ENCODE measurements at places on chromosomes 16 and 17.
A peak's percentile ranks its signal among the peaks of the same experiment; 100 is the strongest.

DNA sequence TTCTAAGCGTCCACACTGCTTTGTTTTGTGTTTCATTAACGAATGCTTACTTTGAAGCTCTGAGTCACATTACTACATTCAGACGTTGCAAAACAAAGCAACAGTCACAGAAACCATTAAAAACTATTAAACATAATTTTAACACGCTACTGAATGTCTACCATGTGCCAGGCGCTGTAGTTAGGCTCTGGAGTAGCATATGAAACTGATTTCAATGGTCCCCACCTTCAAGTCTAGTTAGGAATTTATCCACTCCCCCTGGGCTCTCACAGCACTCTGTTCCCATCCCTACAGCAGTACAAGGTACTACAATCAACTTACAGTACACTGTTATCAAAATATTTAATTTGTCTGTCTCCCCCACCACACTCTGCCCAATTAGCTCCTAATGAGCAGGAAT, 631 bp downstream of the UTP6 start:
- DNase-seq, result no peak

GRCh38 chr17:42266918-42267766, 9.0 kb downstream of the STAT5B start:
- DNase-seq, result no peak

DNA sequence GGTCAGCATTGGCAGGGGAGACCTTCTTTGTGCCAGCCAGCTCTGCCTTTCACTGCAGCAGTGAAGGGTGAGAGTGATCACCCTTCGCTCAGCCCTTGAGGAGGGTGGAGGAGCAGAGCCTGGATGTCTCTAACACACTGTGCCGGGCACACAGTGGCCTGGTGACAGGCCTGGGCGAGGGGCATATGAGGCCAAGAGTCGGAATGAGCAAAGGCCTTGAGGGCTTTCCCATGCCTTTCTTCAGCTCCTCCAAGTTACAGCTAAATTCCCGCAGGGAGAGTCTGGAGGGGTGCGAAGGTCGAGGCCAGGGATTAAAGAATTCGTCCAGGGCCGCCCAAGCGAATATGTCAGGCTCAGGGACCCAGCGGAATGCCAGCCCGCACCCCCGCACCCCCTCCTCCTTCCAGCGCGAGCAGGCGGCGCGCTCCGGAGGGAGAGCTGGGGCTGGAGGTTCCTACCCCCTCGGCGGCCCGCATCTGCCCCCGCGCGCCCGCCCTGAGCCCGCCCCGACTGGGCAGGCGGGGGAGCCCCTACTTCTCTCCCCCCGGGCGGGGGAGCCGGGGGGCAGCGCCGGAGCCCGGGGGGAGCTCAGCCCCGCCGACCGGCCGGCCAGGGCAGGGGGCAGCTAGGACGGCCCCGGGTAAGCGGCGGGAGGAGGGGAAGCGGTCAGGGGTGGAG, at the start of gene RASL10B:
RASL10B (plus strand) TSS at position 401 of the 678 bp plus-strand sequence. CDS start 3,546 bp downstream, outside the sequence.
- no peak for DNase-seq

- no peak for DNase-seq
Observed at GRCh38 chr16:2371421-2371820, 30.9 kb upstream of the ABCA3 start.

- no peak for DNase-seq
Observed at GRCh38 chr17:73489333-73489732, 154.9 kb downstream of the SDK2 start.

- DNase-seq, result no peak
Observed at GRCh38 chr17:56320443-56320842, 167.2 kb downstream of the ANKFN1 start.

DNA sequence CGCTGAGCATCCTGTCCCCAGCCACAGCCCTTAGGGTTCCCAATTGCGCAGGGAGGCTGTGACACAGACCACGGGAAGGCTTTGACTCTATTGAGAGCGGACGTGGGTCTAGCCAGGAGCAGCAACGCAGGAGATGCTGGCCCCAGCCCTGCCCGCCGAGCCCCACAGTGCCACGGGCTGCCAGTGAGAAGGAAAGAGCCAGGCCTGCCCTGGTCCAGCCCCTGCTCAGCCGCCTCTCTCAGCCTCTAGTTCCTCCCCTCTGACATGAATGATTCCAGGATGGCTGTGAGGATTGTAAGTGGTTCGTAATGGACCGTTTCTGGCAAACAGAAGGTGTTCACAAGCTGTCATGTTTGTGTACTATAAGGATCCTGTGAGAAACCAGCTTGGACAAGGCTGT, 2.5 kb downstream of the BHLHA9 start:
- no peak for DNase-seq

- DNase-seq, result no peak
Observed at GRCh38 chr17:6558276-6558675, 1.9 kb upstream of the PITPNM3 start.

GRCh38 chr16:73233846-73234424, 186.0 kb upstream of the ZFHX3 start:
- DNase-seq, result no peak

- DNase-seq, result no peak
Observed at GRCh38 chr16:17574256-17574655, 103.5 kb upstream of the XYLT1 start.

DNA sequence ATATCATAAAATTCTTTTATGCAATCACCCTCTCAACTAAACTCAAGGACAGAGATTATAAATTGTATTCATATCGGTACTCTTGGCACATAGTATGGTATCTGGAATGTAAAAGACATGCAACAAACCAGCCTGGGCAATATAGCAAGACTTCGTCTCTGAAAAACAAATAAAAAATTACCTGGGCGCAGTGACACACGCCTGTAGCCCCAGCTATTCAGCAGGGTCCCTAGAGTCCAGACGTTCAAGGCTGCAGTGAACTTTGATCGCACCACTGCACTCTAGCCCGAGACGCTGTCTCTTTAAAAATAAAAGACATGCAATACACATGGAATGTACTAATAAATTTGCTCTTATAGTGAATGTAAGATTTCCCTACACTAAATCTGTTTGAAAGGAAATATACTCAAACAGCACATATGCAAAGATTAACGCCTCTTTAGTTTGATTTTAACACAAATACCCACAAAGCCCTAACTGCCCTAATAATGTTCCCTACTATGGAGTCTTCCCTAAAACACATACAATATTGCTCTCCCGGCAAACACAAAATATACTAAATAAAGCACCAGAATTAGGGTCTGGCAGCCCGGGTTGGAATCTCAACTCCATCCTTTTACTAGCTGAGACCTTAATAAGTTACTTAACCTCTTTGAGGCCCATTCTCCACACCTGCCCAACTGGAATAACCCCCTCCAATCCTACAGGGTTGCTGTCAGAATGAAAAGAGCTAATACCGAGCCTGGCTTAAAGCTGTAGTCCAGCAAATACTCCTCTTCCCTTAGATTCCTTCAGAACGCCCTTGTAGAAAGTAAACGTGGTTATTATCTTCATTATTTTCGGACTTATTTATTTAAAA, 1.2 kb downstream of the ABCA5 start:
- no peak for DNase-seq

DNA sequence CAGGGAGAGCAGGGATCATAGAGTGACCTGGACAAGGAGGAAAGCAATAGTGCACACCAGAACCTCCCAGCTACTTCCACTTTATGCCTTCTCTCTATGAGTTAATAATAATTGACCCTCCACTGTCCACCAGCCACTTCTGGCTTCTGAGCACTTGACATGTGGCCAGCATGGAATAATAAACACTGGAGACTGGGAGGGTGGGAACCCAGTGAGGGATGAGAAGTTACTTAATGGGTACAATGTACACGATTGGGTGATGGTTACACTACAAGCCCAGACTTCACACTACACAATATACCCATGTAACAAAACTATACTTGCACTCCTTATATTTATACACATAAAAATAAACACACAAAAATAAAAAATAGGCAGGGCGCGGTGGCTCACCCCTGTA, 11.4 kb downstream of the CDC42EP4 start:
- DNase-seq, result no peak

DNA sequence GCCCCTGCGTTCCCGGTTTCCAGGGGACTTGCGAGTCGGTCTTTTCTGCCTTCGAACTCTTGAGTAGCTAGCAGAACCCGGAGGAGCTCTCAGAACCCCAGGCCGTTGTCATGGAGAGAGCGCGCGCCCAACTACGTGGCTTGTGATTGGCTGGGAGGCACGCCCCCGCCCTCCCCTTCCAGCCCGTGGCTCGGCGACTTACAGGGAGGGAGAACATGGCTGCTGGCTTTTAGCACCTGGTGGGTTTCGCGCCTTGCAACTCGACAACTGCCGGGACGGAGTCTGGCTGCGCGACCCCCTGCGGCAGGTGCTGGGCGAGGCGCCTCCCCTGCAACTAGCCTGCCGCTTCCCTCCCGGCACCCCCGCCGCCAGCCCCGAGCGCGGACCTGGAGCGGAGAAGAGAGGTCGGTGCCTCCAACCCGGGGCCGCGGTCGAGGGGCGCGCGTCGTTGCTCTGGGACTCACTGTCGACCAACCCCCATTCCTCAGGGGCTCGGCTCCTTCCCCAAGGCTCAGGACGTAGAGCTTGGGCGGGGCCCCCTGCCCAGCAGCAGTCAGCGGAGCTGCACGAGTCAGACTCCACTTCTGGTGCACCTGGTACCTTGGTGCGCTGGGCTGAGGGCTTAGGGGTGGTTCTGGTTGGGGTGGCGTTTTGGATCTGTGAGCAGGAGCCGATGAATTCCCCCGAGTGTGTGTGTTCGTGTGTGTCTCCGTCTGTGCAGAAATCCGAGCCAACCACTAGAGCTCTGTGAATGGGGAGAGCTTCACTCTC, 9.0 kb upstream of the ZFP90 start:
- peak; percentile 87 for DNase-seq

DNA sequence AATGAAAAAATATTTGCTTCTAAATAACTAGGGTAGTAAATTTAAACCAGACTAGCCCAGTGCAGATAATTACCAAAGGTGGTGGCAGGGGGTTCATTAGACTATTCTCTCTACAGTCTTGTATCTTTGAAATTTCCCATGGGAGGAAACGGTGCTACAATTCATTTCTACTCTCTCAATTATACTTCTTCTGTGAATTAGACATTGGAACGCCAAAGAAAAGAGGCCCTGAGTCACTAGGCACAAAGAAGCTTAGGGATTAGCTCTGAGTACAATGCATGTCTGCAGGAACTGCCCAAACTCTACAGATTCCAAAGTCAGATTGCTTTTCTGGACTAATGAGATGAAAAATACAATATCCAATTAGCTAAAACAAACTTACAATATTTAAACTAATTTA, 30.7 kb upstream of the ARL6IP1 start:
- DNase-seq, result no peak

GRCh38 chr16:1035066-1035415, 37.5 kb upstream of the SSTR5 start:
- no peak for DNase-seq

- DNase-seq, result no peak
Observed at GRCh38 chr16:66720766-66721165, 24.2 kb upstream of the CMTM4 start.

DNA sequence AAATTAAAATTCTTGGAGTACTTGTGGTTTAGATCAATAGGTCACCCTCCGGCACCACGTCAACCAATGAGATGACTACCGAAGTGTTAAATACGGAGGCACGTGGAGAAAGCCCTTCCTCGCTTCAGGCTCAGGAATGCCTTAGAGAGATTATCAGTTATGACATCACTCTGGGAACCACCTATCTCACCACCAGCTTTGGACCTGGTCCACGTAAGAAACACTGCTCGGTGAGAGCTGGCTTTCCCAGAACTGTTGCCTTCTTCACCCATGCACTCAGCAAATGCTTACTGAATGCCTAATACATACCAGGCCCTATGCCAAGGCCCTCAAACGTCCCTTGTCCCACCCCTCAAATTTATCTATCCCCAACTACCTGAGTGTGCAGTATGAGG, 71.3 kb downstream of the SMG6 start:
- DNase-seq, result no peak

- DNase-seq, result no peak
Observed at GRCh38 chr16:31428279-31428597, at the start of gene COX6A2. Gene COX6A2 (minus strand): TSS chr16:31428360. CDS start chr16:31428325, 35 bp downstream.

GRCh38 chr16:53087101-53087500, 32.3 kb downstream of the CHD9 start:
- DNase-seq, result no peak

- no peak for DNase-seq
Observed at GRCh38 chr16:52312716-52313115, 234.2 kb downstream of the TOX3 start.

DNA sequence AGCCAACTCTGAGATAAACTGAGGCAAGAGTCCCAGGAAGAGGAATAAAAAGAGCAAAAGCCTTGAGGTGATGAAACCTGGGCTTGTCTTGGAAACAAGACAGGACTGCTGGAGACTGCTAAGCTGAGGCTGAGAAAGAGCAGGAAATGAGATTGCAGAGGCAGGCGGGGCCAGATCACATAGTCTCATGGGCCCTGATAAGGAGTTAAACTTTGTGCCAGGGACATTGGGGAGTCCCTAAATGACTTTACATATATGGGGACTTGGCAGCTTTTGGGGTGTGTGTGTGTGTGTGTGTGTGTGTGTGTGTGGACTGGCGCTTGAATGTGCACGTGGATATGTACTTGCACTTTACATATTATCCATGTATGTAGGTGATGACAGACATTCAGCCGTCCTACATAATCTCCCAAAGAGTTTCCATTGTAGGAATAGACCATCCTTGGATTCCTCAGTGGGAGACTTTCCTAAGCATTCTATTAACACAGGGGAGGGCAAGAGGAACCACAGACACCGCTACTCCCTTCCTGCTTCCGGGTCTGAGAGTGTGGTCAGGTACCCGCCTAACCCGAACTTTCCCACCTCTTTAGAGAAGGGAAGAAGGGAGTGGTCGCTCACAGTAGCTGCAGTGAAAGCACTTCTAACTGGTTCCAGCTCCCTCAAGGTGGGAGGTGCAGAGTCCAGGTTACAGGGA, 123.1 kb downstream of the LYRM1 start:
- DNase-seq, result peak; percentile 26

GRCh38 chr17:75041656-75042280, 5.0 kb downstream of the ATP5PD start:
- no peak for DNase-seq

DNA sequence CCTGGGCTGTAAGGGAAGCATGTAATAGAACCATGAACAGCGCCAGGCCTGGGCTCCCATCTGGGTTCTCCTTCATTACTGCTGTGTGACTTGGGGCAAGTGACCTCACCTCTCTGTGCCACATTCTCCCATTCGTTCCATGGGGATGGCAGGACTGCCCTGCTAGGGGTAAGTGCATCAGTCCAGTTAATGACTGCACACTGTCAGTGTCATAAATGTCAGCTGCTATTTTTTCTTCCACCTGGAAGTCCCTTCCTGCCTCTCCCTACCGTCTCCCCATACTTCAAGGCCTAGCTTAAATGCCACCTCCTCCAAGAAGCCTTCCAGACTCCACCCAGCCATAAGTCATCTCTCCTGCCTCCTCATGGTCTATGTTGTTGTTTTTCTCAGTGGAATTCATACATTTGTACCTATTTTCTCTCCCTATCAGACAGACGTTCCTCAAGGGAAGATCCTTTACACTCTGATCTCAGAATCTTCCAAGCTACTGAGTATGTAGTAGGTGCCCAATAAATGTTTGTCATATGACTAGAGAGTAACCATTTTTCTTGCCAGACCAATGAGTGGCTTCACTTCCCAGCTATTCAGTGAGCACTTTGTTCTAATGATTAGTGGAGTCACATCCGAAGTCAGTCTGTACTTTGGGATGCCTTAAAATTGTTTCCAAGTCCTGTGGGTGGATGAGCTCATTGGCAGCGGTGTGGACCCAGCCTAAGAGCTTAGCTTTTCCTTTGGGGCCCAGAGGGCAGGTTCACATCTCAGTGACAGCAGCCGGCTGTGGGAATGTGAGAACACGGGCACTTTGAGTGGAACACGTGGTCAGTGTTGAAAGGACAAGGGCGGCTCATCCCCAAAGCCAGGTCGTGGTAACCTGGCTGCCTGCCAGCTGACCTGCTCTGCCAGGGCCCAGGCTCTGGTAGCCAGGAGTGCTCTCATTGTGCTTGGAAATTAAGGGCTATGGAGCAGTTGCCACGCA, 147.5 kb upstream of the GSE1 start:
- no peak for DNase-seq

- DNase-seq, result peak; percentile 29
Observed at GRCh38 chr16:81713796-81714195, 65.3 kb upstream of the PLCG2 start.

Data from activated naive CD8-positive, alpha-beta T cell treated with anti-CD3 and anti-CD28 coated beads, Interleukin-2, amount 10 ng/mL, durations not matched to agents 7 days and 5 days (primary cell).